ENCODE measurements at places on chromosomes 11 and 22.

DNA sequence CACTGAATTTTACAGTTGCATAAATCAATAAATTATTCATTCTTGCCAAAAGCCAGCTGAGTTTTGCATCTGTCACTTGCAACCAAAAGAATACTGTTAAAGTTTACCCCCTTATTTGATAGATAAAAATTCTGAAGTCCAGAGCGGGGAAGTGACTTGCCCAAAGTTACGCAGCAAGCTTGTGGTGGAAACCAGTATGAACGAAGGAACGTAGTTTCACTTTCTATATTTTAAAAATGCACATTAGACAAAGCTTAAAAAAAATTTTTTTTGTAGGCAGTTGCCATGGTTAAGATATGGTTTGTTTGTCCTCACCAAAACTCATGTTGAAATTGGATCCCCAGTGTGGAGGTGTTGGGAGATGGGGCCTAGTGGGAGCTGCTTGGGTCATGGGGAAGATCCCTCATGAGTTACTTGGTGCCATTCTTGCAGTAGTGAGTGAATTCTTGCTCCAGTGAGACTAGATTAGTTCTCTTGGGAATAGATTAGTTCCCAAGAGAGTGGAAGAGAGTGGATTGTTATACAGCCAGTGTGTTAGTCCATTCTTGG lies 46.3 kb upstream of the SEZ6L start:
- DNase-seq = no peak

DNA sequence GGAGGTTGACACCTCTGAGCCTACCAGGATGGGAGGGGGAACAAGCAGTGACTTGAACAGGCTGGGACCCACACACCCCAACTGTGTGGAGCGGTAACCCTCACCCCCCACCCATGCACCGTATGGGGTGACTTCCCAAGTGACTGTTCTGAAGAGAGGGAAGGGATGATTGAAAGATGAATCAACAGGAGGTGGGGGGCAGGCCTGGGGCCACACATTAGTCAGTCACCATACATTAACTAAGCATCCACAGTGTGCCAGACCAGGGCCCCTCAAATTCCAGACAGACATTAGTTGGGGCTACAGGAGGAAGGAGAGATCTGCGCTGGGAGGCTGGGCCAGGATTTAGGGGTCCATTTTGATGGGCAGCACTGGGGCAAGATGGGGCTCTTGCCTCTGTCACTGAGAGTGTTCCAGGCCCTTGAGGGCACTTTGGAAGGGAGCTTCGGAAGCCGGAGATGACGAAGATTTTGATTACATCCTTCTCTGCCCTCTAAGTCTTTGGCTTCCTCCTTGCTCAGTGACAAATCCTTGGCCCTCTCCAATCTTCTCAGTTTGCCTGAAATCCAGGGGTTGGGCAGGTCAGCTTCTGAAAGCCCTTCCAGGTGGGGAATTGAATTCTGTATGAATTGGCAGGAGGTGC lies 966 bp downstream of the SMTN start:
- DNase-seq = peak; percentile 52

DNA sequence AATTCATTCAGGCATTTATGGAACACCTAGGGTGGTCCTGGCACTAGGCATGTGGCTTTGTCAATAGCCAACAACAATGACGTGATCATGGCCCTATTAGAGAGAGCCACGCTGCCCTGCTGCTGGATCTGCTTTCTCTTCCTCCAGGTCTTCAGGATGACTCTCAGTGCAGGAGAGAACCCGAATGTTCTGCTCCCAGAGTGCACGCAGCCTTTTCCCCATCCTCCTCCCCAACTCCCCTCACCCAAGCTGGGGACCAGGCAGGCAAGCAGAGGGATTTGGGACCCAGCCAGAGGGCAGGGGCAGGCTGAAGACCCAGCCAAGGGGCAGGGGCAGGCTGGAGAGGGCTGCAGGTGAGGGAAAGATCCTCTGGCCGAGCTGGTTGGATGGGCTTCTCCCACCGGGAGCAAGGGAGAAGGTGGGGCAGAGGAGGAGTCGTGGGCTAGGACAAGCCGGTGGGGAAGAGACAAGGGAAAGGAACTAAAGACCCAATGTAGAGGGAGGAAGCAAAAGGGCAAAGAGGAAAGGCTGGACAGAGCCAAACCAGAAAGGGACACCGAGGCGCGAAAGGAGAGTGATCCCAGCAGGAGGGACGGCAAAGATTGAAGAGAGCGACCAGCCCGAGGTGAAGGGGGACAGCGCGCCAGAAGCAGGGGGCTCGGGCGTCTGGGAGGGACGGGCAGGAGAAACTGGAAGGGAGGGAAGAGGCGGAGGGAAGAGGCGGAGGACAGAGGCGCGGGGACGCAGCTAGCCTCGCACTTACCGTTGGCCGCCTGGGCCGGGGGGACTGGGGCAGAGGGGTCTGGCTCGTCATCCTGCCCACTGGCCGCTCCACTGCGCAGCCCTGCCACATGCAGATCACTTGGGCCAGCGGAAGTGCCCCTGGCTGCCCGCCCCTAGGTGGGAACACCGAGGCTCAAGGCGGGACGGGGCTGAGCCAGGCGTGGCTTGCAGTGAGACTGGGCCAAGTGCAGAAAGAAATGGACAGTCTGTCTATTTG lies at the start of gene KCTD14:
KCTD14 (minus strand) TSS at position 880 of the 1,000 bp plus-strand sequence; CDS start at position 853, 27 bp downstream.
- no peak for DNase-seq

DNA sequence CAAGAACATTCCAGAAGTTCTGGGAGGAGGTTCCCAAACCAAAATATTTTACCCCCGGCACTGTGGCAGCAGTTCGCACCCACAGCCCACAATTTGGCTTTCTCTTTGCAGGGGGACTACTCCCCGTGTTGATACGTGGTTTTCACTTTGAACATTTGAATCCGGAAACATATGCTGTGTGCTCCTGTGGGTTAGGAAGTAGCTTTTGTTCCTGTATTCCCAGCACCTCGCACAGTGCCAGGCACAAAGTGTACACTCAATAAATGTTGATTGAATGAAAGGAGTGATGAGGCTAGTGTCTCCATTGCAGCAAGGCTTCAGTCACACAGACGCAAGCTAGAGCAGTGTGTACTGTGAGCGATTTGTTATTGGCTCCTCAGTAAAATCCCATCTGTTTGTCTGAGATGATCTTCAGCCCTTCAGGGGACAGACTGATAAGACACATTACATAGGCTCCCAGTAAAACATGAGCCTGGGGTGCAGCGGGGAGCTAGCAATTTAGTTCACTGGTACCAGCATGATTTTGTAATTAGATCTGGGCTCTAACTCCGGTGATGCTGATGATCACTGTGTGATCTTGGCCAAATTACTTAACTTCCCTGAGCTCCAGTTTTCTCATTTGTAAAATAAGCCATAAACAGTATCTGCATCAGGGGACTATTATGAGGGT lies 2.2 kb downstream of the LAYN start:
- DNase-seq = no peak

- DNase-seq = no peak
Measured at GRCh38 chr11:26219183-26220117, 112.5 kb upstream of the ANO3 start.

Measured in activated T-cell treated with anti-CD3 and anti-CD28 coated beads, Interleukin-2, amount 50 U/mL, for 48 hours (primary cell).